Activated naive CD8-positive, alpha-beta T cell treated with anti-CD3 and anti-CD28 coated beads, Interleukin-2, amount 50 U/mL, for 16 hours (primary cell): ENCODE measurements at places on chromosomes 1 and 21.

DNA sequence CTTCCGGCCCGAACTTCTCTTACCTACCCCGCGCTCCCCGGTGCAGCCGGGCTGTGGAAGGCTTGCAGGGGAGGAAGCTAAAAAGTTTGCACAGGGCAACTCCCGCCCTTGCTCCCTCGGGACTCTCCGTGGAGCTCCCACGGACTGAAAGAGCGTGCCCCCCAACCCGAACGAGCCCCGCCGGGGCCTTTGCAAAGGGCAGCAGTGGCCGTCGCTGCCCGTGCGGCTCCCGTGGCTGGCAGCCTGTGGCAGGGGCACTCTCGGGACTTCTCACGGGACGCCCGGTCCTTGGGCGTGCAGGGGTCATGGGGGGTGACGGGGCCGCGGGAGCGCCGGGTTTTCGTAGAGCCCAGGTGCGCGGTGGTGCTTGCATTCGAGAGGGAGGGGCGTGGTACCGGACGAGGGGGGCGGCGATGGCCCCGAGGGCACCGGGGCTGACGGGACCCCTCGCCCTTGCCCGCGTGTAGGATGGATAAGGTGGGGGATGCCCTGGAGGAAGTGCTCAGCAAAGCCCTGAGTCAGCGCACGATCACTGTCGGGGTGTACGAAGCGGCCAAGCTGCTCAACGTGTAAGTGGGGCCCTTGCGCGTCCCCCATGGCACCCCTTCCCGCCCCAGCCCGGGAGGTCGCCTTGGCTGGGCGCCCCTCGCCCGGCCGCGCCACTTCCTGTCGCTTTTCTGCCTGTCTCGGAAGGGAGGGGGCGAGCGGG lies 711 bp downstream of the GADD45A start:
- no peak for DNase-seq

GRCh38 chr1:193700710-193701355 lies 514.4 kb upstream of the B3GALT2 start:
- DNase-seq = no peak

GRCh38 chr1:85137660-85138059 lies 63.2 kb downstream of the SYDE2 start:
- no peak for DNase-seq

DNA sequence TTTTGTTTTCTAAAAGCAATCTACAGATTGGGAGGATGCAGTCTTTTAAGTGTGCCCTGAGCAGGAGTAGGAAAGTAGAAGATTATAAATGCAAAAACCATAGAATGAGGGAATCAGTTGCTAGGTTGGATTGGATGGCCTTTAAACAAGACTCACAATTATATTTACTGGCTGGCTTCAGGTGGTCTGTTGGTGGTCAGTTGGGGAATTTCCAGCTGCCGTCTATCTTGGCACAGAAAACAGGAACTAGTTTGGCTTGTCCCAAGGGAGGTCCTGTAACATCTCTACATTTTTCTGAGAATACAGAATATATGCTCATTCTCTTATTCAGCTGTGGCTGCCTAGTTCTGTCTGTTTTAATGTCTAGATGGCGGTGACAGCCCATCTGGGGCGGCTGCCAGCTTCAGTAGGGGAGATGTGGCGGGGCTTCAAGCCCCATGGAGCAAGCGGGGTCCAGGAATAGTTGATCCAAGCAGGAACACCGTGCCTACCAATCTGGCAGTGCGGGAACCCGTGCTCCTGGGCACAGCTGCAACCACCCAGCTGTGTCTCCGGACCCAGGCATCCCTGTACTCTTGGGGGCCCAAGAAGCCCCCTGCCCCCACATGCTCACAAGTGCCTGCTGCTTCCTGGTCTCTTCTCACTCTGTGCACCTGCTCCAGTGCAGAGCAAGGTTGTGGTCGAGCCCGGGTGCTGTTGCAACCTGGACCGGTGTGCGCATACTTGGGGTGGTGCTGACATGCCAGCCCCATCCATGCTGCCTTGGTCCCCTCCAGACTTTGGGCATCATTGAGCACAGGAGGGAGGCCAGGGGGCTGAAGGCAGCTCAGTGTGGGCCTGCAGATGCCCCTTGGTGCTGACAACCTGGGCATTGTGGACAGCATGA lies 1182.6 kb downstream of the AMY1C start:
- DNase-seq = no peak

- DNase-seq = no peak
These were observed 24.0 kb upstream of the QSOX1 start for GRCh38 chr1:180130651-180131050.

DNA sequence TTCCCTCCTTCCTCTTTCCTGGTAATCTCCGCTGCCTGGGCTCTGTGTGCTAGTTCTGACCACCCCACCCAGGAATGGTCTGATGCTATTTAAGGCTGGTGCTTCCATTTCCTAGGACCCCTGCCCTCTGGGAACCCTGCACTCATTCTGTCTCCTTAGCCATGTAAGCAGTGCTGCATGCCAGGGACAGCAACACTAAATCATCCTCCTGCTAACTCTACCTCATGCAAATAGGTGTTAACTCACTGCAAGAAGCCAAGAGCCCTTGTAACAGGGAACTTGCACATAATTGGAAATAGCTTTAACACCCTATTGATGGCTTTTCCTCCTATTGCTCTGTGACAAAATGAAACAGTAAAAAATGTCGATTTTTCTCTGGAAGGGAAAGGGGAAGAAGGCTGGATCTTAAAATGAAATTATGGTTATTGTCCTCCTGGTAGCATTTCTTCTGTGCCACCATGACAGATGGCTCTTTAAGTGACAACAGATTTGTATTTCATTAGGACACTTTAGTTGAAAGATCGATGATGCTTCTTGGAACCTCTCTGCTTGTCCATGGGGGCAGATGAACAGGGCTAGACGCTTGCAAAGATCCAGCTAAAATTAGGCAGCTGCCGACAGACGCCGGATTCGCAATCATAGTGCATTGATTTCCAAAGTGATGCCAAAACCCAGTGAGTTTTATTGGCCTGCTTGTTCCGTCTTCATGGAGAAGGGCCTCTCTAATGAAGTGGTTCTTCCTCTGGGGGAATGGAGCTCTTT lies 551.7 kb downstream of the MATN1 start:
- DNase-seq = no peak

- no peak for DNase-seq
These were observed at the start of gene OLFML2B for GRCh38 chr1:162023547-162024501. OLFML2B (minus strand) TSS chr1:162023869; CDS start chr1:162023430, 439 bp downstream.

DNA sequence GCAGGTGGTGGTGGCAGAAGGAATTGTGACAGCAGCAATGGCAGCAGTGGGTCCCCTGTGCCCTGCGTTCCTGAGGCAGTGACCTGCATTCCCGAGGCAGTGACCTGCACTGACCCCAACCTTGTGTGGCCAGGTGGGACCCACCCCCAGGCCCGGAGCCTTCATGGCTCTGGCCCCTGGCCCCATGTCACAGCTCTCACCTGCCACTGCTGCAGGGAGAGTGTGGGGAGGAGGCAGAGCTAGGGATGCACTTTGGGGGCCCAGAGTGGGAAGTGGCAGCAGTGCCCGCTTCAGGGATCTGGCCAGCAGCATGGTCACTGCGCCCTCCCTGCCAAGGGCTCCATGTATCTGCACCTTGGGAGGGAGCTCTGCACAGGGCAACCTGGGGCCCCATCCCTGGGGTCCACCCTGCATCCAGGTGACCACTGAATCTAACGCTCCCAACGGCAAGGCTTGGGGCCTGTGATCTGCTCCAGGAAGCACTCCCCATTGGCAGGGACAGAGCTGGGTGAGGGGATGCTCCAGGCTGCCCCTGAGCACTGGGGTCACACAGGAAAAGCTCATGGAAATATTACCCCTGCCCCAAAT lies 618.6 kb downstream of the RWDD3 start:
- no peak for DNase-seq

DNA sequence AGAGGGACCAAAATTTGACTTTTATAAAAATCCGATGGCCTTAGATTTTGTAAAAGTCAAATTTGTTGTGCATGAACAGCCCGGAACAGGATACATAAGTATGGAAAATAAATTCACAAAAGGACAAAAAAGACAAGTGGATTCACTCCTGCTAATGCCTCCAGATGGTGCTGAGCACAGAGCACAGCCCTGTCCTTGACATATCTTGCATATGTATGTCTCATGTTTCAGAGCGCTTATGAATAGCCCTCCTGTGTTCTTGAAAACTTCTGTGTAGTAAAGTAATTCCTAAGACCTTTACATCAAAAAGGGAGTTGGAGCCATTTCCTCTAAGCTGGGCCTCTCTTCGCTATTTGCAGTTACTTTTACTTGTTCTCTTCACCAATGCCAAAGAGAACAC lies 110.7 kb upstream of the RAB3GAP2 start:
- DNase-seq = no peak

DNA sequence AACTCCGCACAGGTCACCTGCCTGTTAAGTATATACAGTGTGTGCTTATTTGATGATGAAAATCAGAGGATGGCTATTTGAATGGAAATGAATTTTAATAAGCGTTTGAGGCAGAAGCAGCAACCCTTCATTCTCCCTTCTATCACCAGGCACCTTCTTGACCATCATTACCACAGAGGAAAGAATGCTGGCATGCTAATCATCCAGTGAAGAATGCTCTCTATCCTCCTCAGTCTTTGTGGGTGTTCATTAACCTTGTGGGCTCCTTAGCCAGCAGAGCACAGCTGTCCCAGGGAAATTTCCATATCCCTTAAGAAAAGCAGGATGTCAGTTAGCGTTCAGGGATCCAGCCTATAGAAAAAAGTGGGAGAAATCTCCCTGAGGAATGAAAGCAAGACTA lies 428.0 kb upstream of the CAMK1G start:
- no peak for DNase-seq

DNA sequence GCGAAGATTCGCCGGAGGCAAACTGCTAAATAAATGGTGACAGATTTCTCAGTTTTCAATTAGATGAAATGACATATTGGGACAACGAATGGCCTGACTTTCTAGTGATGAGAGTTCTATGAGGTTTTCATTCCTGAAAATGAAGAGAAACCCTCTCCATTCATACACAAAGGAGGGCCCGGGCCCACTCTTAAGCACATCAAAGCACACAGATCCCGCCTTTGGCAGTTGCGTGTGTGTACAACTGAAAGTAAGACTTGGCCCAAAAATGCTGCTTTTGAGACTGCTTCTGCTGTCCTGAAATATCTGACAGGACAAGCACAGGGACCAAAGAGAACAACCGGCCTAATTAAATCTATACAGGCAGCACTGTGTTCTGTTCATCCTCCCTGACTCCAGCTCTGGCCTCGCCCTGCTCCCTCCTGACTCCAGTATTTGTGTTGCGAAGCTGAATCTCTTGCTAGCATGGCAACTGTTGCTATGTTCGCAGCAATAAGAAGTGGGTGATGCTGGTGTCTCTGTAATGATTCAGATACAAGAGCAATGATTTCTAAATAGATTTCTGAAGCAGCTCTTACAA lies 7.4 kb downstream of the LRRC53 start:
- DNase-seq = no peak

GRCh38 chr1:27884006-27884954 lies 11.9 kb downstream of the THEMIS2 start:
- no peak for DNase-seq

DNA sequence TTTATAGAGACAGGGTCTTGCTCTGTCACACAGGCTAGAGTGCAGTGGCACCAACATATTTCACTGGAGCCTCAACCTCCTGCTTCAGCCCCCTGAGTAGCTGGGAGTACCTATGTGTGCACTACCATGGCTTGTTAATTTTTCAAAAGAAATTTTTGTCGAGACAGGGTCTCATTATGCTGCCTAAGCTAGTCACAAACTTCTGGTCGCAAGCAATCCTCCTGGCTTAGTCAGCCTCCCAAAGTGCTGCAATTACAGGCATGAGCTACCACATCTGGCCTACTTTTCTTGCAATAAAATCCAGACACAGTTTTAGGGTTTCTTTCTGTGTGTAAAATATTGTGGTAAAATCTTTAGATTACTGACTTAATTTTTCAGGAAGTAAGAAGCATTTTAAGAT lies 27.9 kb upstream of the NTPCR start:
- no peak for DNase-seq

- no peak for DNase-seq
These were observed 131.0 kb upstream of the KIAA1614 start for GRCh38 chr1:180781718-180782117.

- no peak for DNase-seq
These were observed 75.1 kb downstream of the PHTF1 start for GRCh38 chr1:113684153-113684541.

DNA sequence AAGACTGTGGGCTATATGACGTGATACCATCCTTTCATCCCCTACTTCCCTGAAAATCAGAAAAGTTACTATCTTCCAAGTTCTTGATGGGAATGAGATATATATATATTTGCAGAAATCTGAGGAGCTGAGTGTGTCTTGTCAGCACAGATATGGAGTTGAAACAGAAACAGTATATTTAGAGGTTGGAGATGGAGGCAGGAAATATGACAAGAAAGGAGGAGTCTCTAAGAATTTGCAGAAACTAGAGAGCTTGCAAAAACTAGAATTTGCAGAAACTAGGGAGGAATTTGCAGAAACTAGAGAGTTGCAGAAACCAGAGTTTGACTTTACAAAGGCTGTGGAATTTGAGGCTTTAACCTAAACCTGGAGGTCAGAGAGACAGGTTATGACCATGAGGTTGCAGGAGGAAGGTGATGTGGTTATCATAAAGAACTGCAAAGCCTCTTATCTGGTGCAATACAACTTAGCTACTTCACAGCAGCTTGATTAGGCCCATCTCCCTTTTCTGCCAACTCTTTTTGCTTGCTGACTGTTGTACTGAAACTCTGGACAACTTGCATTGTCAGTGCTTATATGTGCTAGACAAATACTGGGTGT lies 22.3 kb downstream of the XCL2 start:
- DNase-seq = no peak

DNA sequence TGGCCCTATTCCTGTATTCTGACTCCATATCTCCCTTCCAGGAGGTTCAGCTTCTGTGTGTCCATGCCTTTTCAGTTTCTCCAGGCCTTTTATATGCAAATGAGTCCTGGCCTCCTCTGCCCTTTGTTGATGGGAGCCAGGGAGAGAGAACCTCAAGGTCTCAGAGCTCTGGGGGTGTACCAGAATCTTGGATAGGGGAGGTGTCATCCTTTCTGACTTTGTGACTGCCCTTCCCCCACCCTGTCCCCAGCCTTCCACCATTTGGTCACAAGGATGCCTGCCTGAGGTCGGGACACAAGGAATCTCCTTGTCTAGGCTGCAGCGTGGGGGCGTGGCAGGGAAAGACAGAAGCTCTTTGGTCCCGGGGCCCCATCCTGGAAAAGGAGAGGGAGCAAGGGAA lies 18.6 kb downstream of the LURAP1 start:
- no peak for DNase-seq
